RPMI7951 (cell line): ENCODE measurements at places on chromosomes 6 and 20.

DNA sequence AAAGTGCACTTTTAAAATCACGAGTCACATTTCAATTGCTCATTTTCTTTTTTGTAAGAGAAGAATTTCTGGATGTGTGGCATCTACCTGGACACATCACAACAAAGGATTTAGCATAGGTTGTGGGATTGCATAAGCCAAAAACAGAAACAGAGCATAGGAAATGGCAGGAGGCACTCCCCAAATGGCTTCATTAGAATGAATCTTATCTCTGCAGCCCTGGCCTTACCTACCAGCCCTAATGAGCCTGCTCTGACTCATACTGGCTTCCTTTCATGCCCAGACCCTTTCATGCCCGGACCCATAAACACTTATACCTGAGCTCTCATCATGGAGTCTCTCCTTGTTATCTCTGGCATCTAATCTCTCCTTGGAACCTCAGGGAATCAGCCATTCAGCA is 23.9 kb upstream of the SPTLC3 start:
- DNase-seq, result peak; percentile 24

GRCh38 chr6:151289399-151290007 is 49.7 kb downstream of the AKAP12 start:
- DNase-seq, result no peak

GRCh38 chr20:50224052-50224451 is 33.4 kb downstream of the CEBPB start:
- no peak for DNase-seq

GRCh38 chr6:145313041-145313855 is 422.1 kb downstream of the EPM2A start:
- no peak for DNase-seq
